ENCODE measurements at places on chromosomes 5 and 9.

GRCh38 chr9:137540536-137540935 is 9.7 kb downstream of the PNPLA7 start:
- DNase-seq: no peak

GRCh38 chr5:93572101-93572607 is 8.9 kb downstream of the NR2F1-AS1 start:
- no peak for DNase-seq

- no peak for DNase-seq
Measured at GRCh38 chr5:93603793-93604643, 21.0 kb downstream of the NR2F1 start.

- no peak for DNase-seq
Measured at GRCh38 chr9:120950421-120951388, 24.1 kb upstream of the TRAF1 start.

DNA sequence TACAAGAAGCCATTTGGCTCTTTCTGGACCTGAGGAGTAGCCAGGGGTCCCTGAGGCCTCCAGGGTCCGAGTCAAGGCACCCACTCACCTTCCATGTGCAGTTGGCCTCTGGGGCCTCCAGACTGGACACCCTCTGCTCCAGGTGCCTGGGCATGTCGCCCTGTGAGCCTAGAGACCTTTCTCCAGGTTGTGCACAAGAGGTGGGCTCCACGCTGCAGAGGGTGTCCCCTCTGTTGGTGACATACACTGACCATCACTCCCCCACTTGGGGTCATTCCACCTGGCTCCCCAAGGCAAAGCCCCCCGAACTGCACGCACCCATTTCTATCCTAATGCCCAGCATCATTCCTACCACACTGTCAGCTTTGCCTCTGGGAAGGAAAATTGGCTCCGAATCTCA is 48.8 kb downstream of the RASGEF1C start:
- no peak for DNase-seq

- no peak for DNase-seq
Measured at GRCh38 chr9:84617411-84618029, 52.0 kb upstream of the NTRK2 start.

All from NCI-H187 (cell line).